Heart left ventricle (tissue), 16 donors: ENCODE measurements at places on chromosomes 1 and 21.

DNA sequence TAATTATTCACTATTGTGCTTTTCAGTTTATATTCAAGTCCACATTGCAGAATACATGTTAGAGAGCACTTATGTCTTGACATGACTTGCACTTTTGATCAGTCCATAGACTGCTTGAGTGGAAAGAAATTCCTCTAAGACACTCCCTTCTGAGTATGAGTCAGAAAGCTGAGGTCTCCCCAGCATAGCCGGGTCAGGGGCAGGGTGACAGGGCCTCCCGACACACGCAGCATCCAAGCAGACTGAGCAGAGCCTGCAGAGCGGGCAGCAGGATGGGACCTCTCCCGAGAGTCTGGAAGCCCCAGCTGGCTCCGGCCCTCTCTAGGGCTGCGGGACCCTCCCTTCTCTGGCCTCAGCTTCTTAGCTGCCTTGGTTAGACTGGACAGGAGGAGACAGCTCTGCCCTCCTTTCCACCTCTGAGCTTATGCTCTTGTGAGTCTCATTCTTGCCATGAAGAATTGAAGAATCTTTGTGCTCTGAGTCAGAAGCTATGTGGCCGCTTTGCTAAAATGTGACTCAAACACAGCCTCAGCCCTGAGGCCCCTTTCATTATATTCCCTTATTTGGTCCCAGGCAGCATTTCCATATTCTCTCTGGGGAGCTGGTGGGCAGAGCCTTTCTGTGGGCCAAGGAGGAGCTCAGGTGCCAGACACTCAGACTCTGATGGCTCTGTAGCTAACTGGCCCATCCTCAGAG, 11.2 kb upstream of the CAPN2 start:
- no peak for DNase-seq

DNA sequence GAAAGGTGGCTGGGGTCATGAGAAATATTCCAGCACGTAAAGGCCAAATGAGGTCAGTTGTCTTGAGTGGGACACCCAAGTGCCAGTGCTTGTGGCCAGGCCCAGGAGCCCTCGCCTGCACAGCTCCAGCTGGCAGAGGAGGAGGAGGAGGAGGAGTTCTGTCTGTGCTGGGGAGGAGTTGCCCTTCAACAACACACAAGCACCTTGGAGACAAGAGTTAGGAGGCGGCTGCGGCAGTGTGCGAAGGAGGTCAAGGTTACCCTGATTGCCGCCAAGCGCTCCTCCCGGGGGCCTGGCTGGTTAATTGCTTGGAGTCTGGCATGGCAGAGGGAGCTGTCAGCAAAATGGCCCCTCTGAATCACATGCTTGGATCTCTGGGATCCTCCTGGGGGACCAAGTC, 45.1 kb downstream of the GRIK3 start:
- DNase-seq, result peak; percentile 51

- no peak for DNase-seq
Observed at GRCh38 chr1:67390041-67390887, 39.9 kb downstream of the SERBP1 start.

- no peak for DNase-seq
Observed at GRCh38 chr1:57707631-57708030, 283.8 kb upstream of the DAB1 start.

- no peak for DNase-seq
Observed at GRCh38 chr1:201260648-201261311, 22.5 kb upstream of the PKP1 start.

DNA sequence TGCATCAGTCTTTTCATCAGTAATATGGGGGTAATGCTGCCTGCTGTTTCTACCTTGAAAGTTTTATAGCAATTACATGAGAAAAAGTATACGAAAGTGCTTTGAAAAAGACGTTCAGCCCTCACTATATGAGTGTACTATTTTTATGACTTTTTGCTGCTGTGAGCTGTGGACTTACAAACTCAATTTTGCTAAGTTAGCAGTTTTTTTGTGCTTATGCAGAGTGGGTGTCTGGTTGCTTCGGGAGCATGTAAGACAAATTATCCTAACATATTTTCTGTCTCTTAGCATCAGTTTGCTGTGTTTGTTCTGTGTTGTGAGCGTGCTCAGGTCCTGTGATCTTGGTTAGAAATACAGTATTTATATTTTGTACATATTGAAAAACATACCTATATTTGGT, 109.7 kb downstream of the CACNA1E start:
- no peak for DNase-seq

DNA sequence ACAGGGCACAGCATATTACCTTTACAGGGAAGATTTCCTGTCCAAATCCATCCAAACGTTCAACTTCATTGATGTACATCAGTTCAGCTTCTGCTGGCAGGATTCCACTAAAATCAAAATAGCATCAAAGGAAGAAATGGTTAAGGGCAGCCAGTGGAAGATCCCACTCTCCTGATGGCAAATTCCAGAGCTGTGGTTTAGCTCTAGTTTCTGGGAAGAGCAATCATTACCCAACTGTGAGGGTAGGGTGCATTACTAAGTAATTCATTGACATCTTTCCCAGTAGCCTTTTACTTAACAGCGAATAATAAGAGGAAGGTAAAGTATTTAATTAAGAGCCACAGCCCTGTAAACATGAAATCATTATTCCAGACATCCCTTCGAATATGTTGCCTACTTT, 120.7 kb downstream of the SMYD2 start:
- DNase-seq, result no peak

DNA sequence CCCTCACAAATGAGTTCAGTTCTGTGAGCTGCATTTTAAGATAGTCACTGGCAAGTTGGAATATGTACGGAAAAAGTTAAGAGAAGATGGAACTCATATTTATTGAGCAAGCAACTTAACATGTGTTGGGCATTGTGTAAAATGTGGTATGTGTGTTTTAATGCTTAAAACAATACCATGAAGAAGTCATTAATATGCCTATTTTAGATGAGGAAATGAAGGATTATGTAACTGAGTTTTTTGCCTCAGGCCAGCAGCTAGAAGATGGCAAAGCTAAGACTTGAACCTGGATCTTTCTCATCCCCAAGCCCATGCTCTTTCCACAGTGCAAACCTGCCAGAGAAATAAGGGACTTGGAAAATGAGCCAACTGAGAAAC, 48.9 kb downstream of the SPATA46 start:
- DNase-seq, result no peak

DNA sequence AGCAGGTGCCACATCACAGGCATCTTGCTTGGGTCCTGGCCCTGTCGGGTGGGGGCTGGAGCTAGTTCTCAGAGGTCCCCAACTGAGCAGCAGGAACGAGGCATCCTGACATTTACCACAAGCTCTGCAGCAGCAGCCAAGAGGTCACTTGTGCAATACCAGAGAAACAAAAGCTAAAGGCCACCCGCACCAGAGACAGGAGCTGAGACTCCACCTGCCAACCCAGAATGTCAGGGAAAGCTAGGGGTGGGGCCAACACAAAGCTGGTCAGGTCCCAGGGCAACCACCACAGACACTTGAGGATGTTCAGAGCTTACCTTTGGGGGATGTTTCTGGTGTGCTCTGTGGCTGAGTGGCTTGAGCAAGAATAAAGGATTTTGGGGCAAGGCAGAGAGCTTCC, 13.6 kb upstream of the SYT6 start:
- DNase-seq, result no peak

- no peak for DNase-seq
Observed at GRCh38 chr1:54359393-54360162, 46.6 kb downstream of the SSBP3 start.

- DNase-seq, result no peak
Observed at GRCh38 chr1:174344162-174344561, 103.6 kb upstream of the GPR52 start.
